ENCODE measurements at places on chromosomes 7 and 10.
A peak's percentile ranks its signal among the peaks of the same experiment; 100 is the strongest.

GRCh38 chr7:2241580-2242540, at the start of the genes MRM2 and NUDT1:
MRM2 (minus strand) TSS chr7:2242205; CDS start chr7:2242169, 36 bp downstream.
NUDT1 (plus strand) TSS chr7:2242226; CDS start chr7:2244575, 2,349 bp downstream.
- peak; percentile 56 for DNase-seq

GRCh38 chr10:113038985-113039384, 88.9 kb downstream of the TCF7L2 start:
- no peak for DNase-seq

GRCh38 chr7:7166318-7166717, 16.0 kb upstream of the C1GALT1 start:
- DNase-seq = no peak

- DNase-seq = no peak
Measured at GRCh38 chr10:123800289-123800688, 91.3 kb downstream of the CPXM2 start.

DNA sequence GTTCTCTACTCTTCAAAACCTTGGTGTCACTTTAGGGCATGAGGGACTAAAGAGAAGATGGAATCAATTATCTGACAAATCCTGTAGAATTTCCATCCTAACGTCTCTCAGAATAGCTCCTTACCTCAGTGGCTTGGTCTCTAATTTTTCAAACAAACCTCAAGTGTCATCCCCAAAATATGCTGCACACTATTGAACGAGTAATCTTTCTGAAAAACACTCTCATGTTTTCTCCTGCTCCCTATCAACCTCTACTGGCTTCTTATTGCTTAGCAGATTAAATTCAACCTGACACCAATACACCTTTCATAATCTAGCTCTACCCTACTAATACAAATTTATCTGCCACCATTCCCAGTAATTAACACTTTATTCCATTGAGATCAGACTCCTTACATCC, 8.5 kb downstream of the CNOT4 start:
- DNase-seq = no peak
